Stimulated activated naive CD4-positive, alpha-beta T cell (primary cell): ENCODE measurements at places on chromosomes 5 and 9.

GRCh38 chr9:137965177-137965795 lies 87.7 kb downstream of the CACNA1B start:
- no peak for DNase-seq

GRCh38 chr5:126544087-126544740 lies 50.8 kb downstream of the ALDH7A1 start:
- no peak for DNase-seq

GRCh38 chr9:110996436-110997220 lies 41.6 kb downstream of the LPAR1 start:
- no peak for DNase-seq

DNA sequence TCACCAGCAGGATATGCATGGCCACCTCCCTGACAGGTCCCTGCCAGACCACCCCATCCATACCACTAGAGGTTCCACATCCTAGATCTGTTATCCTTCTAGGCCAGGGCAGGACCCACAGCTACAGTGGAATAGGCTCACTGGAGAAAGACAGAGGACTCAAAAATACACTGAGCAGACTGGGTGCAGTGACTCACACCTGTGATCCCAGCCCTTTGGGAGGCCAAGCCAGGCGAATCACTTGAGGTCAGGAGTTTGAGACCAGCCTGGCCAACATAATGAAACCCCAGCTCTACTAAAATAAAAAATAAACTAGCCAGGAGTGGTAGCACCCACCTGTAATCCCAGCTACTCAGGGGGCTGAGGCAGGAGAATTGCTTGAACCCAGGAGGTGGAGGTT lies 56.5 kb upstream of the TESK1 start:
- DNase-seq: no peak

DNA sequence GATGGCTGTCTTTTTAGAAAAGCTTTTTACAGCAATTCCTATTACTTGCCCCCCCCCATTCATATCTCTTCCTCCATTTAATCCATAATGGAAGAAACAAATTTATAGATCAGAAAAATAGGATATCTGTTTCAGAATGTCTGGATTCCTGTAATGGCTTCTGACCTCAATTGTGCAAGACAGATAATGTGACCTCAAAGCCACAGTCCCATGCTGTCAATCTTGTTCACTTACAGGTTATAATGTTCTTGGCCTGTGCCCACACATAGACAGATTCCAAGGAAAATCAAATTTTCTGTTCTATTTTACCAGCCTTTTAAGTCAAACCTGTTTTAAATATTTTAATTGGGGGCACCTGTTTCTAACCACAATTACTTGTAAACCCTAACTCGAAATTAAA lies 143.4 kb downstream of the ENTREP1 start:
- no peak for DNase-seq

- no peak for DNase-seq
These were observed 68.4 kb upstream of the RARS1 start for GRCh38 chr5:168417731-168418429.
